ENCODE measurements at places on chromosomes 12 and 14.
A peak's percentile ranks its signal among the peaks of the same experiment; 100 is the strongest.

- peak; percentile 77 for DNase-seq
Observed at GRCh38 chr14:60151715-60152114, 13.5 kb downstream of the DHRS7 start.

DNA sequence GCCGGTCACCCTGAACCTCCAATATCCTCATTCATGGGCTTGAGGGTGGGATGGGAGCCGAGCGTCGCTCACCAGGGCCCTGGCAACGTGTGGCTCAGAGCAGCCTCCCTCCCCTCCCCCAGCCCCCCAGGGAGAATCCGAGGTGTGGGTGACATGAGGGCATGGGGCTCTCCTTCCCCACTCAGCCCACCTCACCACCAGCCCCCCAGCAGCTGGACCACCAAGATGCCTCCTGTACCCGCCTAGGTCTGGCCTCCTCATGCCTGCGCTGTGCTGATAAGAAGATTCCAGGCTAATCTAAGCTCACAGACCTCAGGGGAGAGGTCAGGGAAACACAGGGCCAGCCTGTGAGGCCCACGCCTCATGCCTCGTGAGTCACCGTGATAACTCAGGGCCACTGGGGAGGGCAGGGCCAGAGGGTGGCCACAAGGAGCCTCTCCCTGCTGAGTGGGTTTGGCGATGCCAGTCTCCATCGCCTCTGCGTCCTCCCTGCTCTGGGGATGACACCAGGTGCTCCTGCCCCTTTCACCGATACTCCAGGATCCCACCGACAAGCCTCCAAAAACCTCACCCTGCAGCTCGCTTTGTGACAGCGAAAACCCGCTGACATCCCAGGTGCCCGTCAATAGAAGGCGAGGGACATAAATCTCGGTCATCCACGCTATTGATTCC, 56.9 kb downstream of the TESC start:
- DNase-seq = no peak

DNA sequence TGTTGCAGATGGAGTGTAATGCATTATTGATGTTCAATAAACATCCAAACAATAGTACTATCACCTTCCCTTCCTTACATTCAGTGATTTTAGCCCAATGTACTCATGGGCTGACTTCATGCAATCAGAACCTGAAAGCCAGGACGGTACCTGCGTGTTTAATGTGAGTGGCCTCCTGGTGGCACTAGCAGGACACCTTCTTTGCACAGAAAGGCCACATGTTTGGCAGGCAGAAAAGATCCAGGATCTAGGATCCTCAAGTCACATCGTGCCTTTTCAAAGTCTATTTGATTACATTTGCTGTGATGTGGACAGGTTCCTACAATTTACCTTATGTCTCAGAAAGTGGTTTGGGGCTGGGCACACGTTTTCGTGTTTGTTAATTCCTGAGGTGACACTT, 82.9 kb downstream of the NEDD1 start:
- peak; percentile 5 for DNase-seq

DNA sequence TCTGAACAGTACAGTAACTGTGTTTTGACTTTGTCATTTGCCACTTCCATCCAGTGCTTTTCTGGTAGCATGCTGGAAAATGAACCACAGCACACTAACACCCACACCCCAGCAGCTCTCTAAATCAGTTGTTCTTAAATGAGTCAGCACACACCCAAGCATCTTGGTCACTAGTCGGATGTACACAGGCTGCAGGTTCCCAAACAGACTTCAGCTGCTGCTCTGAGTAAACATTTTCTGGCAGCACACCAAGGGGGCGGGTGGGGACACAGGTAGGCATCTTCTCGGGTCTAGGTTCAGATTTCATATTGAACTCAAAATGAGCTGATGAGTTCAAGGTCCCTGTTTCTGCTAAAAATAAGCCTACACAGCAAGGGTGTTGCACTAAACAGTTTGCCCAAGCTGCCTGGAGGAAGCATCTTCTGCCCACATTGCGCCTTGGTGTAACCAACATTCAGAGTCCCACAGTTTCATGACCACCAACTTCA, 39.8 kb downstream of the IFNG start:
- DNase-seq = peak; percentile 84

- no peak for DNase-seq
Observed at GRCh38 chr12:69036999-69037398, 104.0 kb upstream of the CPM start.

GRCh38 chr12:89353823-89354611, 1.7 kb upstream of the DUSP6 start:
- peak; percentile 84 for DNase-seq

DNA sequence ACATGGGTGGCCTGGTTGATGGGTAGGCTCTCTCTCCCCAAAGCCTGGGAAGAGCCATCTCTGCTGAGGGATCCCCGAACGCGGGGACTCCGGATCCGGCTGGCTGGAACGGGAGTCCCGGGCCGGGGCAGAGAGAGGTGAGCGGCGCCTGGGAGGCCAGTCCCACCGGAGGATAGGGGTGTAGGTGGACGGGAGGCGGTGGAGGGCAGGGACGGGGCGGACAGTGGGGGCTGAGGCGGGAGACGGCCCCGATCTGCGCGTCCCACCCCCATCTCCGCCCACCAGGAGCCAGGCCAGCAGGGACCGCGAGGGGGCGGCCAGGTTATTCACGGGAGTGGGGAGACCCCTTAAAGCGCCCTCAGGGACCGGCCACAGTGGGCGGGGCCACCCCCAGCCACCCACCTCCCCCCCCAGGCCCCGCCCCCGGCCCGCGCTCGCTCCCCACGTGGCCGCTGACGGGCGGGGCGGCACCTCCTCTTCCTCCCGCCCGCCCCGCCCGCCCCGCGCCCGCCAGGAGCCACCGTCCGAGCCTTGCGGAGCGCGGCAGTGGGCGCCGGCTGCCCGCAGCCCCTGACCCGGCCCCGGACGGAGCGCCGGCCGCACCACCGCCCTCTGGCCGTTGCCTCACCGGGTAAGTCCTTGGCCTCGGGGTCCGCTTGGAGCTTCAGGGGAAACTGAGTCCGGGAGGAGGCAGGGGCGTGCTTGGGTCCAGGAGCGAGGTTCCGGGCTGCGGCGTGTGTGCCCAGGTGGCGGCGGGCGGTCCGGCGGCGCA, at the start of gene INF2:
INF2 (plus strand) TSS at position 510 of the 772 bp plus-strand sequence. CDS start 11,748 bp downstream, outside the sequence.
- DNase-seq = peak; percentile 57

GRCh38 chr12:104823985-104824461, 134.1 kb downstream of the SLC41A2 start:
- DNase-seq = no peak

- no peak for DNase-seq
Observed at GRCh38 chr12:42652048-42652447, 62.5 kb upstream of the PRICKLE1 start.

DNA sequence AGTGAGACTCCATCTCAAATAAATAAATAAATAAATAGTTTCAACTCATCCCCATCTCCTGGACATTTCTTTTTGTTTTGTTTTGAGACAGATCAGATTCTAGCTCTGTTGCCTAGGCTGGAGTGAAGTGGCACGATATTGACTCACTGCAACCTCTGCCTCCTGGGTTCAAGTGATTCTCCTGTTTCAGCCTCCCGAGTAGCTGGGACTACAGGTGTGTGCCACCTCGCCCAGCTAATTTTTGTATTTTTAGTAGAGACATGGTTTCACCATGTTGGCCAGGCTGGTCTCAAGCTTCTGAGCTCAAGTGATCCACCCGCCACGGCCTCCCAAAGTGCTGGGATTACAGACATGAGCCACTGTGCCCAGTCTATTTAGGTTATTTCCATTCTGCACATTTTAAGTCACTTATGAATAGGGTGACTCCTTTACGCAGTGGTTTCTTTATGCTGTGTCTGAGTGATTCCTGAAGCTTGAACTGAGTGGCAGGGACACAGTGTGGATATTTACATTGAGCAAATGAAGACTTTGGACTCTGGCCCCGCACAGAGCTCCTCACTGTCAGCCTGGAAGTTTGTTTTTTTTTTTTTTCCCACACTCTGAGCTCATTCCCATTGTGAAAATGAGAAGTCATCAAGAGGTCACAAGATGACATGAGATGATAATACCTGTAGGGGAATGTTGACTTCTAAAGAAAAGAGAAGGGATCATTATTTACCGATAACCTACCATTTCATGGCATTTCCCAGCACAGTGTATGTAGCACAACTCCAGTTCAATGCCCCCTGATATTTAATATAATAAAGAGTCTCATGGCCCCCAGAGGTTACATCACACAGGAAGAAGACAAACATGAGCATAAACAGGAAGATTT, 72.6 kb downstream of the TBX3 start:
- DNase-seq = no peak

- no peak for DNase-seq
Observed at GRCh38 chr14:22010545-22011252, 337.1 kb upstream of the OR4E1 start.

DNA sequence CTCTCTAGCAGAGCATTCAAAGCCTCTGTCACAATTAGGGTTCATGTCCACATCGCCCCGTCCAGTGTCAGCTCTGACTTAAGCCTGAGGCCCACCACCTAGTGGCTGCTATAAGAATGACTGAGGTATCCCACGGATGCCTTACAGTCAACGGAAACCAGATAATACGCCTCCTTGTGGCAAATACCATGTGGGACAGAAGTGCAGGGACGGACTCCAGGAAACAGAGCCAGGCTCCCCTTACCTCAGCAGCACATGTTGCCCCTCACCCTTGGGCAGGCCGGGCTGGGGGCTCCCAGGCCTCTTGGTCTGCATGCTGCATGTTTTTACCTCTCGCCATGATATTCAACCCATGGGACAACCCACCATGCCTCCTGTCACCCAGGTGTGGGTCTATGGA, 86.3 kb downstream of the VWF start:
- DNase-seq = peak; percentile 70

DNA sequence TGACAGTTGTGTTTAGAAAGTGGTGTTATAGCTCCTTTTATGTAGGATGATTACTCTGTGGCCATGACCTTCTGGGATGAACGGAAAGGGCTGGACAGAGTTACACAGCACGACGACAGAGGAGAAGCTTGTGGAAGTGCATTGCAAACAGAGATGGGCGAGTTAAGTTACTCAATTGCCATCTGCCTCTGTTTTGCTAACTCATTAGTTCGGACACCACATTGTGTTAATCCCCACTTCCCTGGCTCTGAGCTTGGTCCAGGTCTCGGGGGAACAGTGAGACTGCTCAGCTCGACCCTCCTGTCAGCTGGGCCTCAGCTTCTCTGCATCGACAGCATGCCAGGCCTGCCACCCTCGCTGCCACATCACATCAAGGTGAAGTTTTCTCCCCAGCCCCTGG, 408.0 kb downstream of the ZFP36L1 start:
- DNase-seq = no peak

GRCh38 chr12:48084841-48085460, 20.9 kb downstream of the SENP1 start:
- DNase-seq = no peak

DNA sequence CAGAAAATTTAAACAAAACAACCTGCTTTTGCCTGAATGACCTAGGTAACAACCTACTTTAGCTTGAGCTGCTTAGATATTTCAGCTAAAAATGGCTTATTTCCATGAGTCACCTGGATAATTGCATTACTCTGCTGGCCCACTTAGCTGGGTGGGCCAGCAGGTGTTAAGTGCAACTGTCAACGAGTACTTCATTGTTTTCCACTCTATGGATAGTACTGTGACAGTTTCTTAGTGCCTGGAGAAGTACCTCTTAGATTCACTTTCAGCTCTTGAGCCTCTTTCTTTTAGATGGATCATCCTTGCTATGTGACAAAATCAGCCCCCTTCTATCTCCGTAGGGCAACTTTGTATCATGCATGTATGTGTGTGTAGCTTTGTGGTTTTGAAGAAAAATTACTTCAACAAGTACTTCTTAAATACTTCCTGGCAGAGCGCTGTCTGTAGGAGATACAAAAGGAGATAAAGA, 368.2 kb upstream of the ATP2B1 start:
- DNase-seq = no peak

DNA sequence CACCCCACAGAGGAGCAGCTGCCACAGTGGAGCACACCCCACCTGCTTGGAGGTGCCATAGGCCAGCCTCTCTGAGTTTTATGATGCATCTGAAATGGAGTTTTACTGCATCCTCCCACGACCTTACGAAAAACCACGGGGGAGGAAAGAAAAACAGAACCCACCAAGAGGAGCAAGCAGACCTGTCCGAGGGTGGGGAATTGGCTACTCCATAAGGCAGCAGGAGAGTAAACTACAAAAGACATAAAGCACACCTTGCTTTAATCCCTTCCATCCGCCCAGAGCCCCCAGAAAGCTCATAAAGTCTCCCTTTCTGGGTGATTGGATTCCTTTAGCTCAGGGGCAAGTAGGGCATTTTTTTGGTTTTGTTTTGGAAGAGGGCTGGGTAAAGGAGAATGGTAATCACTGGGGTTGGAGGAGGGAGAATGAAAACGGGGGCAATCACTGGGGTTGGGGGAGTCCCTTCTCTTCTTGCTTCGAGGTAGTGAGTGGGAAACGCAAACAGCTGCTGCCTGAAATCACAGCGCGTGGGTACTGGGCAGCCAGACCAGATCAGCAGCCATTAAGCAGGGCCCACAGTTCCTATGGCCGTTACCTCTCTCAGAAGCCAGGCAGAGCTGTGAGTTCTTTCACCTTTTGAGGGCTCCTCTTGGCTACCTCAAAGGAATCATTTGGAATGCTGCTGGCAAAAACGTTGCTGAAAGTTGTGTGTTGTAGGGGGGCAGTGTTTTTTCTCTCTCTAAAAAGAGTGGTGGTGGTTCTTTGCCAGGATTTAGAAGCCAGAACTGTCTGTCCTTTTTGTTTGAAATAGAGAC, 433.6 kb downstream of the ZFP36L1 start:
- no peak for DNase-seq

DNA sequence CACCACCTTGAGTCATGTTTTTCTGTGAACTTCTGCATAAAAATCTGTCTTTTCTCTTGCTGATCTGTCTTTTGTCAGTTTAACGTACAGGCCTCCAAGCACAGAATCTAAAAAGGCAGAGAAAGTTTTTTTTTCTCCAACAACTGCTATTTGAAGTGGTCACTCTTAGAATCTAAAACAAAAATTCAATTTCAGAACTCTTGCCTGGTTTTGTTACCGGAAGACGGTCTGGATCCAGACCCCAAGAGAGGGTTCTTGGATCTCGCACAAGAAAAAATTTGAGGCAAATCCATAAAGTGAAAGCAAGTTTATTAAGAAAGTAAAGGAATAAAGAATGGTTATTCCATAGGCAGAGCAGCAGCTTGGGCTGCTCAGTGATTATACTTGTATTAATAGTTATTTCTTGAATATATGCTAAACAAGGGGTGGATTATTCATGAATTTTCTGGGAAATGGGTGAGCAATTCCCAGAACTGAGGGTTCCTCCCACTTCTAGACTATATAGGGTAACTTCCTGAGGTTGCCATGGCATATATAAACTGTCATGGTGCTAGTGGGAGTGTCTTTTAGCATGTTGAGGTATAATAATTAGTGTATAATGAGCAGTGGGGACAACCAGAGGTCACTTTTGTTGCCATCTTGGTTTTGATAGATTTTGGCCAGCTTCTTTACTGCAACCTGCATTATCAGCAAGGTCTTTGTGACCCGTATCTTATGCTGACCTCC, 150.0 kb upstream of the PLEKHA5 start:
- DNase-seq = no peak

DNA sequence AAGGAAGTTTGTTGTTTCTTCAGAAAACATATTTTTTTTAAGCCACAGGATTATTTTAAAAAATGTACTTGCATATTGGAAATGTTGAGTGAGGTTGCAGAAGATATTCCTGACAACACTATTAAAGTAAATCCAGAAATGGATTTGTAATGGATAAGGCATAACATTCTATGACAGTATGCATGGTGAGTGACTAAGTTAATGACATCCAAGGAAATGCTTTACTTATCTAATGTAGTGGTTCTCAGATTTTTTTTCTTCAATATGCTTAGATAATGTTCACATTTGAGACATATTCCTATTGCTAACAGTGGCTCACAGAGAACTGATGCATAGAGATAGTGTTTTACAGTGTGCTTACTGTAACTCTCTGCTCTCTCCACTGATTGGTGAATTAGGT, 49.4 kb downstream of the ZDHHC17 start:
- DNase-seq = no peak
